NCI-H1092 treated with DMSO at 0.1 percent for 48 hours (cell line): ENCODE measurements at places on chromosomes 13 and 19.

GRCh38 chr13:80798576-80799133 is 457.7 kb upstream of the SPRY2 start:
- no peak for DNase-seq

DNA sequence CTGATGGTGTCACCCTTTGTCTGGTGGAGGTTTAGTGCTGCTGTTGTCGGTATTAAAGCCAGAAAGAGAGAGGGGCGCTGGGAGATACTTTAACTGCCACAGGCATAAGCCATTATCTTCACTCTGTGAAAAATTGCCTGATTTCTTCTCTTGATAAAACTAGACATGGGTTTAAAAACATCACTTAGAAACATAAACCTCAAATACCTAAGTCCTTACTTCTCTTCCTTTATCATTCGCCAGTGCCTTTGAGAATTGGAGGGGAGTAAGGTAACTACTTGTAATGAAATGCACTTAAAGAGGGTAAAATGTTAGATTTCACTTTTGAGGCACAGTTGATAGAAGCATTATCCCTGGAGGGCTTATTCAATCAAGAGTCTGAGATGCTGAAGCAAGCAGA is 434.5 kb downstream of the OLFM4 start:
- DNase-seq: no peak

- no peak for DNase-seq
Measured at GRCh38 chr19:30011051-30011578, 69.1 kb downstream of the URI1 start.

DNA sequence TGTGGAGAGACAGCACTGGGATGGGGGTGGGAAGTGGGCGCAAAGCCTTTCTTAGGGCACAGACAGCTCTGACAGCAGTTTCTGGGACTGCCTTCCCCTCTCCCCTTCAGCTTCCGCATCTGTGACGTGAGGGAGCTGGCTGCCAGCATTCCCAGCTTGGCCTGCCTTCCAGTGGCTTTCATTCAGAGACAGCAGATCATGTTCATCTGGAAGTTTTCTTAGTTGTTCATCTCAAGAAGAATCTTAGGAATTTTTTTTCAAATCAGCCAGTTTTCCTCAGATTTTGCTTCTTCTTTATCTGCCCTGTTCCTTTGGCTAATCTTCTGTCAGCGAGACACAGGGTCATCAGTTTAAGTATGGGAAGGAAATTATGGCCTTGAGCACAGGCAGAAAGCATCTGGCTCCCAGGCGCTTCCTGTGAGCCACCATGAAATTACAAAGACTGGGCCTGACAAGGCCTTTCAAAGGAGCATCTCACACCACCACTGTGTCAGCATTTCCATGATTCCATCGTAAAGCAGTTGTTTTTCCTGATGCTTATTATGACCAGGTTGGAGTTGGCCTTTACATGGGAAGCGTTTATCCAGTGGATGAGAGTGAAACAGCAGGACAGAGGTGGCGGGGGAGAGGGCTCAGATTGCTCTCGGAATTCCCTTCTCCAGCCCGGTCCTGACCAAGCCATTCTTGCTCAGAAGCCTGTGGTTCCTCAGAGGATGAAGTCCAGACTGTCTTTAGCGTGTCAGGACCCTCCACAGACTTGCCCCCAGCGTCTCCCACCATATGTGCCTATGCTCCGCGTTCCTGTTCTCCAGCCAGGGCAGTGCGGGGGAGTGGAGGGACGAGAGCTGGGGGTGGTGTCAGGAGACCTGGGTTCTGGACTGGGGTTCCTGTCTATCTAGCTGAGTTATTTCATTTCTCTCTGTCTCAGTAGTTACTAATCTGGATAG is 43.6 kb downstream of the ARHGAP35 start:
- no peak for DNase-seq

- peak; percentile 92 for DNase-seq
Measured at GRCh38 chr19:18762125-18763023, 28.7 kb downstream of the COMP start.
